ENCODE measurements at places on chromosomes 11 and 22.

DNA sequence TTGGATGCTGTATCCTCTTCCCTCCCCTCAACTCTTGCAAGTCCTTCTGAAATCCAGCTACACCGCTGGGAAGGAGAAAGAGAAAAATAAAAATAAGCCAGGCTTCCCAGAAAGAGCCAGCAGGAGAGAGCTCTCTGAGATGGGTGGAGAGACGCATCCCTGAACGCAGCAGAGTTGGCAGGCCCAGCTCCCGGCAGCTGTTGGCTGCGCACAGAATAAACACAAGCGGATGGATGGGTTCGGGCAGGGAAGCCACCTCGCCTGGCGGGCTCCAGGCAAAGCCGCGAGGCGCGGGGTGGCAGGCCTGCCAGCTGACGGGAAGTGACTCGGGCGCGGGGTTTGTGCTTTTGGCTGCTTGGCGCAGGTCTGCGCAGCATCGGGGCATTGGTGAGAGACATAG, 537.7 kb downstream of the MIAT start:
- DNase-seq: no peak

- no peak for DNase-seq
Observed at GRCh38 chr22:38835888-38836301, 7.9 kb downstream of the NPTXR start.

DNA sequence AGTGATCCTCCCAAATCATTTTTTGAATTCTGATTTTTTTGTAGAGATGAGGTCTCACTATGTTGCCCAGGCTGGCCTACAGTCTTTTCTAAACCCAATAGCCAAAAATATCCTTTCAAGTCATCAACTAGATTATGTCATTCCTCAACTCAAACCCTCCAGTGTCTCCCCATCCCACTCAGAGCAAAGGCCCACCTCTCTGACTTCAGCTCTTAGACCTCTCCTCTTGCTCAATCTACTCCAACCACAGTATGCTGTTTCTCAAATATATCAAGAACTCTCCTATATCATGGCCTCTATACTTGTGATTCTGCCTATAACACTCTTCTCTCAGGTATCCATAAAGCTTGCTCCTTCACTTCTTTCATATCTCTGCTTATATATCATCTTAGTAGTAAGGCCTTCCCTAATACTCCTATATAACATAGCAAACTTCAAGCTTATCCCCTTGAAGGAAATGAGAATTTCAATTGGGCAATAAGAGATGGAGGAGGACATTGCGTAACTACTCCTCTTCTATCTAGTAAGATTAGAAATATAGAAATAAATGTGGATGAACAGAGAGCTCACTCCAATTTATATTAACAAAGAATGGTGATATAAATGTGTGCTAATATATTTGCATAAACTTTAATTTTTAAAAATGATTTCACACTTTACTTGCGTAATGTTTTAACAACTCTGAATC, 24.5 kb downstream of the DLG2 start:
- no peak for DNase-seq

DNA sequence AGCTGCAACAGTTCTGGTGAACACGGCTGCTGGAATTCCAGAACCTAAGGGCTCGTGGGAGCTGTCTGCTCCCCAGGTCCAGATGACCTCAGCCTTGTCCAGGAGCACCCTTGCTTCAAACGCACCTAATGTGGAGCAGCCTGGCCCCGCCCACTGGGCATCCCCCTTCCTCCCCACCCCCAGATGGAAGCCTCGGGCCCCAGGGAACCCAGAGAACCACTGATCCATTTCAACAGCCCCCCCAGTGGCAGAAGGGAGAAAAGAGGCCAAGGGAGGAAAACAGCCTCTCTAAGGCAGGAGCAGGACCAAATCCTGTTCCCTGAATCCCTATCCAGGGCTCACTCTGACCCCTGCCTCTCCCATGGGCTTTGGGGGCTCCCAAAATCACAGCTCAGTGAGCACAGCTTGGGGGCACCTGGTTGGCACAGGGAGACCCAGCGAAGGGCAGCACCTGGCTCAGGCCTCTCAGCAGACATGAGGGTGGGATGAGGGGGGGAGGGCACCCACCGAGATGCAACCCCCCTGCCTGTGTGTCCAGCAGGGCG, 1.2 kb downstream of the CYTH4 start:
- no peak for DNase-seq

GRCh38 chr11:71998649-71999310, at the start of gene IL18BP:
Gene IL18BP (plus strand): TSS chr11:71998909. CDS start chr11:71999985, 1,076 bp downstream.
- peak; percentile 50 for DNase-seq

DNA sequence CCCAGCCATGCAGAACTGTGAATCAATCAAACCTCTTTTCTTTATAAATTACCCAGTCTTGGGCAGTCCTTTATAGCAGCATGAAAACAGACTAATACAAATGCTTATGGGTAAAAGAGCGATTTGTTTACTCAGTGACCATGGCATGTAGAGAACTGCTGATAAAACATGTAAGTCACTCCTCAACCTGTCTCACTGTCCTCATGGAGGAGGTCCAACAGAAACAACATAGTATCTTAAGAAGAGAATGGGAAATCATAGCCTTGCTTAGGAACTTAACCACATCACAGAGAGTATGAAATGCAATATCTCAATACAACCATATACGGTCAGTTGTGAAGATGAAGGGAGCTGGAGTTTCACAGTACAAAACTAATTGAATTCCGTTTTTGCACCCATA, 1734.0 kb upstream of the RAG2 start:
- no peak for DNase-seq

- DNase-seq: no peak
Observed at GRCh38 chr11:27234043-27234668, 128.9 kb downstream of the CCDC34 start.

GRCh38 chr22:28894334-28894733, 11.0 kb downstream of the ZNRF3 start:
- DNase-seq: no peak

DNA sequence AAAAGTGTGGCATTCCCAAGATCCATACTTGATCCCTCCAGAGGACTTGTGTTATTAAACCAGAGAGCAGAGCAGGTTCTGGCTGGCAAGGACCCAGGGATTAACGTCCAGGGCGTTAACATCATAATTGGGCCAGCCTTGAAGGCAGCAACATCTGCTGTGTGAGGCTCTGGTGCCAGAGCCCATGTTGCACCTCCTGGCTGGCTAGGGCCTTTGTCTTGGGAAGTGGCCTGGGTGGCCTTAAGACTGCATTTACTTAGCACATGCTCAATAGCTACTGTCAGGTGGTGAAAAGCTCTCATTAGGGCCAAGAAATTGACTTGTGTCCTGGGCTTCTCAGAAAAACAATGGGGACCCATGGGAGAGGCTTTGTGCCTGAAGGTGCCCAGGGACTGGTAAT, 66.6 kb downstream of the CACNG2 start:
- no peak for DNase-seq

GRCh38 chr22:41775976-41776375, 24.5 kb upstream of the CCDC134 start:
- no peak for DNase-seq

GRCh38 chr22:31093086-31093850, 12.2 kb downstream of the SMTN start:
- DNase-seq: no peak

DNA sequence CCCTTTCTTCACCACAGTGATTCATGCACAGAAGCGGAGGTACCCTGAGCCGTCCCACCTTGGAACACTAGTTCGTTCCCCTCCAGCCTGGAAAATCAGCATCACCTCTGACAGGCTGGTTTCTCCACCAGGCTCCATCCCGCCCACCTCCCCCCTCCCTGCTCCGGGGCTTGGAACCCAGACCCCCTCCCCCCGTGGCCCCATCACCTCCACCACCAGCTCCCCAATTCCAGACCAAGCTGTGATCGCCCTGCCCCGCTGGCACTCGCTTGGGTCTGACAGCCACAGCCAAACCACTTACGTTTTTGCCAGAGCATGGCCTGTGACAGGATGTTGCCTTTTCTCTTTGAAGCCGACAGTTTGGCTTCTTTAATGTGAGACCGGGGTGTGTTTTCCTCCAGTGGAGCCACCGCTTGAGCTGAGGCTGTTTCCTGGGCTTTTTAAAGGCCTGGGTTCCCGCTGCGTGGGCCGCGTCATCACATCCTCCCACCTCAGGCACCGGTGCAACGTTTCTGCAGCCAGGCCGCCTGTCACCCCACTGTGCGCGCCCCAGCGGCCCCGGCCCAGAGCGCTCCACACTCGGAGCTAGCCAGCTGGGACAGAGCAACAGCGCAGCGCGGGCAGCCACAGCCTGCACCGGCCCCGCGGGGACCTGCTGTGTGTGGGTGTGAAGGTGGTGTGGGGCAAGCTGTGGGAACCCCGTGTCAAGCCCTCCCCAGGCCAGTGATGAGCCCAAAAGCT, at the start of gene POU2AF1:
POU2AF1 (minus strand) TSS at position 415 of the 741 bp plus-strand sequence; CDS start at position 317, 98 bp downstream.
- DNase-seq: peak; percentile 71

DNA sequence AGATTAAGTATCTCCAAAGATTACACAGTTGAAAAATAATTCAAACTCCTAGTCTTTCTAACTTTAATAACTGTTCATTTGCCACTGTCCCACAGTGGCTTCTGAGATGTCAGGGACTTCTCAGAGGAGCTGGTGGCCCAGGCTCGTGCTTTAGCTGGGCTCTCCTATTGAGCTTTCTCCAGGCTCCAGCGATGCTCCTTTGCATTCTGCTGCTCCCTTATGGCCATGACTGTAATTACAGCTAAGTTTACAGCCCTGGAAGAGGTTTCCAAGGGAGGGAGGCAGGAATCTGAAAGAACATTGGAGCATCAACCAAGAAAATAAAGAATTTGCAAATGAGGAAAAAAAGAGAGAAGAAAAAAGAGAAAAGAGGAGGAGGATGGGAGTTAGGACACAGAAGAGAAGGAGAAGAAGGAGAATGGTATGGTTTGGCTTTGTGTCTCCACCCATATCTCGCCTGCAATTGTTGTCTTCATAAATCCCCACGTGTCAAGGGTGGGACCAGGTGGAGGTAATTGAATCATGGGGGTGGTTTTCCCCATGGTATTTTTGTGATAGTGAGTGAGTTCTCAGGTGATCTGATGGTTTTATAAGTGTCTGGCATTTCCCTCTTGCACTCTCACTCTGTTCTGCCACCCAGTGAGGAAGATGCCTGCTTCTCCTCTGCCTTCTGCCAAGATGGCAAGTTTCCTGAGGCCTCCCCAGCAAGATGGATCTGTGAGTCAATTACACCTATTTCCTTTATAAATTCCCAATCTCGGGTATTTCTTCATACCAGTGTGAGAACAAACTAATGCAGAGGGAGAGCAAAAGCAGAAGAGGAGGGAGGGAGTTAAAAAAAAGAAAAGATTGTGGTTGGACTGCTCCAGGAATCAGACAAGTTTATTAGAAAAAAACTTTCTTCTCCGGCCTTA, 857.0 kb downstream of the KCNA4 start:
- DNase-seq: no peak
